ENCODE measurements at places on chromosomes 1 and 21.

DNA sequence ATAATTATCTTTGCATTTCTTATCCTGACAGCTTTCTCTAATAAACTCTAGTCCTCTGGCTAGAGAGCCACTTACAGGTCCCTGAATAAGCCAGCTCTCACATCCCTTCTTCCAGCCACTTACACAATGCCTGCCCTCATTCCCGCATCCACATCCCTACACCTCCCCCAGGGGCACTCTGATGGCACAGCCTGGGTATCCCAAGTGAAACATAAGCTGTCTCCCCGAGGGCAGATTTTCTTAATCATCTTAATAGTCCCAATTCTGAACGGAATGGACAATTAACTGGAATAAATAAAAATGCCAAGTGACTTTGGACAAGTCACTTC lies 4.9 kb downstream of the RHOC start:
- no peak for DNase-seq

- DNase-seq: no peak
Measured at GRCh38 chr21:26116456-26117011, 54.0 kb downstream of the APP start.

DNA sequence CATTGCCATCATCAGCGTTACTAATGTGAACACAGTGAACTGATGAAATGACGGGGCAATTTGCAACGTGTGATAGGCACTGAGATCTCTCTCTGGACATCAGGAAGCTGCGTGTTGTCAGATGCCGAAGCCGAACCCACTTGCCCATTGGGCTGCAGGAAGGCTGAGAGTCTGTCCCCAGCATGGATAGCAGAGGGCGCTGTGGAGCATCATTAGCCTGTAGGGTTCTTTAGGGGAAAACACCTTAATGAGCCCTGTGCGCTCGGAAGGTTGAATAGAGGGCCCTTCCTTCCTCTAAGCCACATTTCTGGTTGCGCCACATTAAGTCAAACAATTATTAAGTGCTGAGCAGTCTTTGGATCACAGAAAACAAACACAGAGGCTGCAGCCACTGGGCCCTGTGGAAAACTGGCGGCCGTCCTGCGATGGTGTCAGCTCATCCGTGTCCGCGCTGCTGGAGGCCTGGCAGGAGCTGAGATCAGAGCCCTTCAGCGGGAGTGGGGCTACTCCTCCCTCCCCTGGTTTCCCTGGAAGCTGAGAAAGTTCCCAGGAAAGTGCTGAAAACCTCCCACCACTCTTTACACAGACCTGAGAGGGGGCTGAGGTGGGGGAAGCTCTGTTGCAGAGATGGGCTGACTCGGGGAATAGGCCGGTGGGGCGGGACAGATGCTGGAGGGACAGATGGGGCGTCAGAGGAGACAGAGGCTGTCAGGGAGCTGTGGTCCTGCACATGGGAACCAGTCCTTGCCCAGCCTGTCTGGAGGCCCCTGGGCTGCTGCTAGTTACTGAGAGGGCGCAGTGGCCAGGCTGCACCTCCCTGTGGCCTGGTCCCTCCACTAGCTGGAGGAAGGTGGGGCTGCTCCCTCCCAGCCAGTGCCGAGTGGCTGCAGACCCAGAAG lies 12.7 kb downstream of the TFF2 start:
- DNase-seq: peak; percentile 81

DNA sequence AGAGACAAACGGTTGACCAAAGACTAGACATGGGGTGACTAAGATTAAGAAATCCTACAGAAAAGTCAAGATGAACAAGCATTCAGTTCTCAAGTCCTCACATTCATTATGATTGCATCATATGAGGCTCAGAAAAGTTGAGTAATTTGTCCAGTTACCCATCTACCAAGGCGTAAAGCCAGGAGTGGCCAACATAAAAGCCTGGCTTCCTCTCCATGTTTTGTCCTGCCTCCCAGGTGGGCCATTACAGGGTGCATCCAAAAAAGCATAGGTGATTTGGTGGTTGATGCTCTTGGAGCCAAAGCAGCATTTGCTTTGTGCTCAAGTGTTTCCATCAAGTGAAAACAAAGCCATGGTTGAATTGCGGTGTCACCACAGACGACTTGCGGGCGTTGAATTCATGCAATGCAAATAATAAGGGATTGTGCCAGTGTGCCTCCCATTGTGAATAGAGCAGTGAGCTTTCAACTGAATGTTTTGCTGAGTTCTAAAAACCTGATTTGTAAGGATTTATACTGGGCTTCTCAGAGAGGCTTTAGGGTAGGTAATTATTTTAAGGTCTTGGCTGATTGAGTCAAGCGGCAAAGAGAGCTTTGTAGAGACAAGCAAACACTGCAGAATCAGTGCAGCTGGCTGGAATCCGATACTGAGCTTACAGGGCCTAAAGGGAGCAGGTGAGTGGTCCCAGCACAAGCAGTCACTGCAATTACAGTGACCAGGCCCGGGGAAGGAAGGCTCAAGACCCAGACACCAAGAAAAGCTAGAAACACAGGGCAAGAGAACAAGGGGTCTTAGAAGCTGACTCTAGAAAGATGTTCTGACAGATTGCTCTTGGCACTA lies 54.1 kb downstream of the KCNJ15 start:
- no peak for DNase-seq

DNA sequence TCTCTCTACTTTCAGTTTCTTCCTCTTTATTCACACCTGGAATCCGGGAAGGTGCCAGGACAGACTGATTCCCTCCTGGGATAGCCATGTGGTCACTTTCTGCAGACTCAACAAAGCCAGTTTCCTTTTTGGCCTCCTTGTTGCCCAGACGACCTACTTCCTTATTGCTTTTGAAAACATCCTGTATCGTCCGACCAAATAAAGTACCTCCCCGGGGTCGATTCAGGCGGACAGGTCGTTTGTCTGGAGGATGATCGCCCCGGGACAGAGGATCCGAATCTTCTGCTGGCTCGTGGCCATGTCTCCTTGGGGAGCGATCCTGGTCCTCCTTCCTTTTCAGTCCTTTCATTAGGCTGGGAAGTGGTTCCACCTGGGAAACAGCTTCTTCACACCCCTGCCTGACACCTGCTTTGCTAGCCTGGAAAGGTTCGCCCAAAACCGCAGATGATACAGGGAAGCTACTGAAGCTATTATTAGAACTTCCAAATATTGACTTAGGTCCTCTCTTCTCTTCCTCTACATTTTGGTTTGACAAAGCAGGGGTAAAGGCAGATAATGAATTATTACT lies 1.2 kb downstream of the MCM3AP start:
- DNase-seq: no peak

DNA sequence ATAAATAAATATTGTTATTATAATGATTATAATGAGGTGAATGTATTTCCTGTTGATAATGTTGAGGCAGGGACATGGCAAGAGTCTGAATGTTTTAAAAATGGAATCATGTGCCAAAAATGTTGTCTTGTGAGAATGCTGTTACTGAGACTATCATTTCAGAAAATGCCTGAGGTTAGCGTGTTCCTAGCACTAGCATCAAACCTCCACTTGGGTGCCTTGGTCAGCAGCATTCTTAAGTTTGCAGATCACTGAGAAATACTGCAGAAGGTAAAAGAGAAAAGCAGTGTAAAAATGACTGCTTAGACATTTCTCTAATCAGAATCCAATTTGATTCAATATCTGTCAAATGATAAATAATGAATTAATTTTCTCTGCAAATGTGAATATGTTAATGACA lies 50.8 kb downstream of the OLFM3 start:
- DNase-seq: no peak
